ENCODE measurements at places on chromosomes 16 and 17.

- no peaks in the 10 kb centered on the region for H3K36me3 ChIP-seq
- no peak overlapping the region for H3K4me3 ChIP-seq
- no peak overlapping the region for H3K27ac ChIP-seq
- peaks cover 12% of the 10 kb centered on the region for H3K4me1 ChIP-seq
- no peak for DNase-seq
Measured at GRCh38 chr17:71111460-71111859, 942.1 kb downstream of the KCNJ2 start.

- no peak for DNase-seq
- no peaks in the 10 kb centered on the region for H3K36me3 ChIP-seq
- H3K4me1 ChIP-seq, result peaks cover 6% of the 10 kb centered on the region
- H3K27me3 ChIP-seq, result peaks cover 2% of the 10 kb centered on the region
- no peak overlapping the region for H3K27ac ChIP-seq
Measured at GRCh38 chr17:72150632-72151460, 30.0 kb downstream of the SOX9 start.

DNA sequence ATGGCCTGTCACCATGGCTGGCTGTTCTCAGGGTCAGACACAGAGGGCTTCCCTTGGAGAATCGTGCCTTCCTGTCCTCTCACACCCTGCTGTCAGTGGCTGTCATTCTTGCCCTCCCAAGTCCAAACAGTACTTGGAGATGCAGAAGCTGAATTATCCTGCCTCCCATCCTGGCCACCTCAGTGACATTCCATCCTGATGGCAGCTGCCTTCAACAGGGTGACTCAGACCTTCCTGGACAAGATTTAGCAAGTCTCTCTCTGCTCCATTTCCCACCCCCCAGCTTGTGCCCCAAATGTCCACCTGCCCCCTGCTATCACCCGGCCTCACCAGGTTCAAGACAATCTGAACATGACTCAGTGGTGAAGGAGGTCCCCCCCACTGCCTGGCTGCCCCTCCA is 4.8 kb upstream of the KRT36 start:
- H3K27ac ChIP-seq, result no peak overlapping the region
- DNase-seq, result no peak
- H3K36me3 ChIP-seq, result no peaks in the 10 kb centered on the region
- no peaks in the 10 kb centered on the region for H3K27me3 ChIP-seq

- no peak overlapping the region for H3K4me3 ChIP-seq
- peaks cover 8% of the 10 kb centered on the region for H3K27me3 ChIP-seq
- no peak overlapping the region for H3K27ac ChIP-seq
- H3K36me3 ChIP-seq, result no peaks in the 10 kb centered on the region
- peak; percentile 46 for DNase-seq
Measured at GRCh38 chr17:44917456-44917855, 2.2 kb upstream of the GFAP start.

- DNase-seq, result no peak
- H3K4me3 ChIP-seq, result no peak overlapping the region
- no peaks in the 10 kb centered on the region for H3K27me3 ChIP-seq
- no peak overlapping the region for H3K27ac ChIP-seq
- no peaks in the 10 kb centered on the region for H3K36me3 ChIP-seq
Measured at GRCh38 chr16:10114409-10114808, 67.8 kb downstream of the GRIN2A start.
